ENCODE measurements at places on chromosomes 5 and 9. TPM values are rescaled to one million over a fixed set of nuclear protein-coding genes. Genes with fewer than 3 reads are reported as not detected.

The FGFR4 gene
- total RNA-seq, result 7.2 TPM

The IL9 gene
- total RNA-seq, result not detected

DNA sequence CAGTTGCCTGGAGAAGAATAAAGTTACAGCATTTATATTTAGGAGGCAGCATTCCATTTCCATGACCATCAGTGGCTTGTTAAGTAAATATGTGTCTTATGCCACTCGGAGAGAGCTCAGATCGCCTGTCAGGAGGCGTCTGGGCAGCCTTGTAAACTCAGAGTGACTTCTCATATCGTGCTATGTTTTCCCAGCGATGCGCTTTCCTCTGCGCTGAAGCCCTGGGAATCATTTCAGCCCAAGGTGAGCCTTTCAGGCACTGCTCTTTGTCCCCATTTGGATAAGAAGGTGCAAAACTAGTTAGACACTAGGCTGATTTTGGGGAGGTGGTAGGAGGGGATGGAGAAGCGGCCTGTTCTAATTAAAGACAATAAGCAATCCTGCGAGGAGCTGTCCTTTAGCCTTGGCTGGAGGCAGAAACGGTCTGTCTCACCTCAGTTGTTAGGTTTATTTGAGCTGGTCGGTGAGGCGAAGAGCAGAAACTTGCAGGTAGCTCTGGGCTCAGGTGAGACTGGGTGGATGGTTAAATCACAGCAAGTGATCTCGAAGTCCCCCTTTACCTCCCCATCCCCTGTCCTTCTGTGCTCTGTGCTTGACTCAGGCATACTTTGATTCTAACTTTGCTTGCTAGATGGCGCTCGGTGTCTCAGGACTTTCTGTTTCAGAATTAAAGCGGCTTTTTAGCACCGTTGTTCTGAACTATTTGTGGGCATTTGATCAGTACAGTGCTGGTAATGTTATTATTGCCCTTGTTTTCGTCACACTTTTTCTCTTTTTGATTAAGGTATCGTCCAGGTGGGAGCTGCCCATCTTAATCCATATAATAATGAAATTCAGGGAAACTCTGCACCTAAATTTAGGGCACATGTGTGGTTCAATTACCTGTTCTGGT lies 24.6 kb downstream of the NR2F1 start:
- DNase-seq, result no peak

DNA sequence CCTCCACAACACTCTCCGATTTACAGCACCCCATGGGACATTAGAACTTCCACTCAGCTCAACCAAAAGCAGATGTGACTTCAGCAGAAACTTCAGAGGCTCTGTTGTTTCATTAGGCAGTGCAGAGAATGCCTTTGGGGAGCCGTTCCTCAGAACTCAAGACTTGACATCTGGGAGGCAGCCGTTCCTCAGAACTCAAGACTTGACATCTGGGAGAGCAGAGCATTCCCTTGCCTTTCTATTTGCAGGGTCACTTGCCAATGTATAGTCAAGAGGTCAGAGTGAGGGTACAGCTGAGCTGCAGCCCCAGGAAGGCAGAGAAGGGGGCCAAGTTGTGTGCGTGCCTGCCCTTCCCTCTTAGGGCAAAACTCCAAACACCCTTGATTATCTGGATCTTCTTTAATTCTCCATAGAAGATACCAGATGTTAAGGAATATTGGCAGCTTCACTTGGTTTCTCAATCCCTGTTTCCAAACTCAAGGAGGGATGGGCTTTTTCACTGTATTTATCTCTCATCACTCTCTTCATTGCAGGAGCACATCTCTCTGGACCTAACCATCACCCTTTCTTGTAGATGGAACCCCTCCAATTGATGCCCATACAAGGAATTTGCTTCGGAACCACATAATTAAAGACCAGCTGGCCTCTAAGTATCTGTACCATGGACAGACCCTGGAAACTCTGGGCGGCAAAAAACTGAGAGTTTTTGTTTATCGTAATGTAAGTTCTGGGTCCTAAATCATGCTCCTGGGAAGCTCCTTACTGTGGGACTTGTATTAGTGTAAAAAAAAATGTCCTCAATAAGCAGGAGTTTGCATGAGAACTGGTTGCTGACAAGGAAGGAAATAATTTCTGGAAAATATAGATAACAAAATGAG lies 25.6 kb downstream of the TGFBI start:
- DNase-seq, result no peak

GRCh38 chr5:65482296-65482735 lies 596 bp upstream of the ADAMTS6 start:
- DNase-seq, result peak; percentile 50

The CDKN2B-AS1 gene
- 2.2 TPM for total RNA-seq

- no peak for DNase-seq
Observed at GRCh38 chr5:134145779-134146581, 30.8 kb downstream of the SKP1 start.

DNA sequence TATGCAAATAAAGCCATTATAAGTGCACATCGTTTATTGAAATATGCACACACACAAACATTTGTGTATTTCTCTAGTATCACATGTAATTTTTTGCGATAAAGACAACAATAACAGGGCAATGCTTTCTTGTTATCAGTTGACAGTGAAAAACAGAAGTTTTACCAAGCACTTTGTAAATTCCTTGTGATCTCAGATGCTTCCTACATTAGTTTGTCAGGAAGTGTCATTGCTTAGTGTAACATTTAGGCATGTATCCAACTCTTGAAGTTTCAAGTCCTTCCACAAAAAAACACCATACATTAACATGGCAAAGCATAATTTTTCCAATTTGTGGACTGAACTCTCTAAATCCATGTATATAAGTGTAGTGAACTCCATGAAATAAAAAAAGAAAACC lies 46.4 kb downstream of the MOCS2 start:
- no peak for DNase-seq

The CNOT6 gene
- total RNA-seq, result 35.4 TPM

Data from urinary bladder (tissue), 4 donors.